Diencephalon (tissue), 1 donor: ENCODE measurements at places on chromosomes 13 and 19. TPM values are rescaled to one million over a fixed set of nuclear protein-coding genes. Genes with fewer than 3 reads are reported as not detected.

Gene FGF22
- total RNA-seq, result 0.69 TPM

Gene RXFP2
- 0.69 TPM for total RNA-seq

Gene CEACAM3
- total RNA-seq, result not detected

Gene SYT5
- total RNA-seq, result 67.4 TPM

Gene TPTE2
- total RNA-seq, result 0.46 TPM

Gene ATP8B3
- total RNA-seq, result 0.69 TPM

Gene HNRNPA1L2
- 15.5 TPM for total RNA-seq

Gene OLFM2
- total RNA-seq, result 106 TPM

Gene ZNF441
- total RNA-seq, result 35.8 TPM

Gene SH2D3A
- total RNA-seq, result 8.5 TPM

Gene ZNF541
- 0.23 TPM for total RNA-seq

Gene PRTN3
- total RNA-seq, result 1.8 TPM

Gene NCCRP1
- total RNA-seq, result 0.23 TPM

Gene MTUS2
- total RNA-seq, result 19.4 TPM

Gene PSG4
- total RNA-seq, result not detected

Gene CATSPERD
- total RNA-seq, result 0.23 TPM

Gene SLC25A41
- 0.69 TPM for total RNA-seq

Gene MCEMP1
- not detected for total RNA-seq

Gene GPR108
- 16.8 TPM for total RNA-seq

Gene GARIN5B
- total RNA-seq, result not detected

Gene ZIC5
- total RNA-seq, result 8.8 TPM

Gene MEIOSIN
- not detected for total RNA-seq

Gene ATP8A2
- total RNA-seq, result 77.0 TPM

Gene ZNF836
- 34.6 TPM for total RNA-seq

Gene POU2F2
- 5.5 TPM for total RNA-seq

Gene CYP2A13
- not detected for total RNA-seq

Gene TMEM59L
- total RNA-seq, result 90.2 TPM

Gene NLRP11
- under 0.01 TPM for total RNA-seq

Gene KRTDAP
- not detected for total RNA-seq

Gene MAB21L1
- 6.9 TPM for total RNA-seq

Gene MUC16
- total RNA-seq, result not detected

Gene AZU1
- 0.46 TPM for total RNA-seq

Gene ZNF285
- total RNA-seq, result 18.9 TPM

Gene NKG7
- total RNA-seq, result 0.46 TPM

Gene ATP7B
- total RNA-seq, result 13.1 TPM

Gene FFAR1
- not detected for total RNA-seq

Gene RNF225
- total RNA-seq, result not detected

Gene SELENOV
- total RNA-seq, result not detected

Gene HPN
- 0.23 TPM for total RNA-seq

Gene C19orf33
- total RNA-seq, result not detected

Gene BICRA
- 6.2 TPM for total RNA-seq

Gene TYROBP
- 5.5 TPM for total RNA-seq
